ENCODE measurements at places on chromosomes 7 and 10.

GRCh38 chr10:5827841-5828240, 14.6 kb upstream of the GDI2 start:
- no peak for DNase-seq

DNA sequence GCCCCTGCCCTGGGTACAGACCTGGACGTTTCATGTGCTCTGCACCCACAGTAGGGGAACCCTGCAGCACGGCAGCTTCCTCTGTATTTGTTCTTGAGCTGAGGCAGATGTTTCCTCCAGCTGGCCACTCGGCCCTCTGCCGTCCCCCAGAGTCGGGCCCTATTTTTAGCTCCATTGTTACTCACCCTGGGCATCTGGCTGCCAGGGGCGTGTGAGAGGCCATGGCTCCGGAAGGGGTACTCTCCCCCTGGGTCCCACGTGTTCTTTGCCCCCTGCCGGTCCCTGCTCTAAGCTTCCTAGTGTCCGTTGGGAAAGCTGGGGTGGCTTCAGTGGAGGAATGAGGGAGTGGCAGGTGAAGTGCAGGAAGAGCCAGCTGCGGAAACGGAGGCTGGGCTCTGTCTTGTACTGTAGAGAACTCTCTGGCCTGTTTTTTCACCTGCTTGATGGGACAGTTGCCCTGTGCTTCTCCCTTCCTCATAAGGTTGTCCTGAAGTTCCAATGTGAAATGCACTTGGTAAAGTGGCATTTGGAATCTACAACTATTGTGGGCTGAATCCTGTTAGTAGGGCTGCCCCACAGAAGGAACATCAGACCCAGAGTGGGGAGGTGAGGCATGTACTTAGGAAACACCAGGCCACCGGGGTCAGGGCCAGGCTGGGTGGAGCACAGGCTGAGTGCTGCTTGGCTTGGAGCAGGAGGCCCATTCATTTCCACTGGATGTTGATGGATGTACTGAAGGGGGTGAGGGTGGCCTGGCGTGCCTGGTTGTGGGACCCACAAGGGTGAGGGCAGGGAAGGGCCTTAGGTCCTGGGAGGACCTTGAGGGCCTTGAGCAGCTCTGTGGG, 30.6 kb downstream of the PALD1 start:
- no peak for DNase-seq

GRCh38 chr10:30854656-30855055, 177.0 kb downstream of the ZNF438 start:
- DNase-seq, result no peak

GRCh38 chr10:50981385-50981784, 92.9 kb upstream of the PRKG1 start:
- no peak for DNase-seq

DNA sequence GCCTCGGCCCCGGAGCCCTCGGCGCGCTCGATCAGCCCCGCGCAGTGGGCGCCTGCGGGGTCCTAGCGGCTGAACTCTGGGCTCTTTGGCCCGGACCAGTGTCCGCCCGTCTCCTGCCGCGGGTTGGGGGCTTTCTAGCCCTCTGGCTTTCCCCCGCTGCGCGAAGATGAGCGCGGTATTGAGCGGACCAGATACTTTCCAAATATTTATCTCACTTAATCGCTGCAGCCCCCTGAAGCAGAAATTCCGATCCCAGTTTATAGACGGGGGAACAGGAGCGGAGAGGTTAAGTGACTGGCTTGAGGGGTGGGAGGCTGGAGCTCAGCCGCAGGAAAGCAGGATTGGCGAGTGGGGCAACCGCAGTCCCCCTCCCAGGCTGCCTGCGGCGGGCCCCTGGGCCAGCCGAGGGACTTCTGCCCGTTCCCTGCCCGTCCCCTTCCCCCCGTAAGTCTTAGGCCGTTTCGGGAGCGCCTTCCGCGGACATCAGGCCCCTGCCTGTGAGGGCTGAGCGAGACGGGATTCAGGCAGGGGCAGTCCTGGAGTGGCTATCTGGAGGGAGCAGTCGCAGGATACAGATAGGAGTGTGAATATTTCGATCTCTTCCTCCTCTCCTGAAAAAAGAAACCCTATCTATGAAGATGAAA, 565 bp downstream of the STRIP2 start:
- DNase-seq, result no peak

- no peak for DNase-seq
Observed at GRCh38 chr7:33872870-33873269, 32.5 kb upstream of the BMPER start.

GRCh38 chr10:96708456-96708855, 11.9 kb downstream of the PIK3AP1 start:
- no peak for DNase-seq

- no peak for DNase-seq
Observed at GRCh38 chr7:150531704-150532103, 17.0 kb downstream of the GIMAP7 start.

DNA sequence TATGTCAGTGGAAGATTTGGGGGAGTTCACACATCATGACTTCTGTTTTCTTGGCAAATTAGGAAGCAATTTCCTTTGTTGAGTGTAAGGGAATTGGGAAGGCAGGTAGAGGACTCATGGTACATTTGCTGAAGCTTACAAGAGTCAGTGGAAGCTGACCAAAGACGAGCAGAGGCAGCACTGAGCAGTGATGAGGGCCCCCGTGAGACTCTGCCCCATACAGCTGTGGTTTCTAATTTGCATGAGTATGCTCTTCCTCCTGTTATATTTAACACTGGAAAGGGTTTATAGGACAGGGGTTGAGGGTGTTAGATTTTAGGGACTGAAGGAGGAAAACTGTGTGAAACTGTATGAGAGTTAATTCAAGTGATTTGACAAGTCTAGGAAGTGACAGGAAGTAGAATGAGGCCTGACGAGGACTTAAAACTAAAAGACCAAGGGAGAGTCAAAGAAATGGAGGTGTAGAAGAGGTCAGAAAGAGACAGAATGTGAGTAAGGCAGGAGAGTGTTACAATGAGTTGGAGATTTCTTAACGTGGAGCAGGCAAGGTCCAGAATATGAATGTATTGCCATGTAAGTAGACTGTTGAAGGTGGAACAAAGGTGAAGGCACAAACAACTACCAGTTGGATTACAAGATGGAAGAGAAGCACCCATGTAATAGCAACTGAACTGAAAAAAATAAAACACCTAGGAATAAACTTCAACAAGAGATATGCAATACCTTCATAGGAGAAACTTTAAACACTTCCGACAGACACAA, 23.5 kb upstream of the MRPS17 start:
- no peak for DNase-seq

DNA sequence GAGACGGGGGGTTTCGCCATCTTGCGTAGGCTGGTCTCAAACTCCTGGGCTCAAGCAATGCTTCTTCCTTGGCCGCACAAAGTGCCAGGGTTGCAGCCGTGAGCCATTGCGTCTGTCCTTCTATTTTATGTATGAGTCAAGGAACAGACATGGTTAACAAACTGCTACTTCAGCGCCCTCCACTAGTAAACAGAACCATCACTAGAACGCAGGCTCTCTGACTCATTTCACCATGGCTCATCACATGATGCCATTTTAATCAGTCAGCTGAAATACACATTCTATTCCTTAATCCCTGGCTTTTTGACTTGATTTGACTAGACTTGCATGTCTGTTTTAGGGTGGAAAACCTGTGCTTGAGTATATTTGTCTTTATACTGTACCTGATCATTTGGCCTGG, 41.3 kb downstream of the CELF2 start:
- no peak for DNase-seq

- DNase-seq, result no peak
Observed at GRCh38 chr7:46390042-46390441, 469.0 kb upstream of the IGFBP3 start.

- DNase-seq, result no peak
Observed at GRCh38 chr10:122492006-122492405, 30.7 kb downstream of the HTRA1 start.

GRCh38 chr10:22536620-22537019, 177.8 kb downstream of the PIP4K2A start:
- no peak for DNase-seq

GRCh38 chr10:11404901-11405300, 206.5 kb downstream of the USP6NL start:
- DNase-seq, result no peak

DNA sequence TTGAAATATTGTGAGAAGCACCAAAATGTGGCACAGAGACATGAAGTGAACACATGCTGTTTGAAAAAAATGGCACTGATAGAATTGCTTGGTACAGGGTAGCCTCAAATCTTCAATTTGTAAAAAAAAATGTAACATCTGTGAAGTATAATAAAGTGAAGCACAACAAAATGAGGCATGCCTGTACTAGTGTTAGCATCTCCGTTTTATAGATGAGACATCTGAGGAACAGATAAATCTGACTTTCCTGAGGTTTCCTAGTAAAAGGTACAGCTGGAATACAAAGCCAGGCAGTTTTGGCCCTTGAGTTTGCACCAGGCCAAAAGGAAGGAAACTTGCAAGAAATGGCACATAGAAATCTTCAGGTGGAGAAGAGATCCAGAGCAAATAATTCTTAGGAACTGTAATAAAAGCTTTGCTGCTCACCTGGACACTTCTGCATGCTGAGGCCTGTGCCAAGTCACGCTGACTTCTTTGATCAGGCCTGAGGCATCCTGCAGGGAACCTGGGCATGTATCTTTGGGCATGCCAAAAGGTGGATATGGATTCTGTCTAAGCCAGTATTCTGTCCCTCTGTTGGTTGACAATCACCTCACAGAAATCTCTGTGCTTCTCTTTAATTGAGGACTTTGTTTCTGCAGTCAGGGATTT, 251.5 kb upstream of the PLPP4 start:
- no peak for DNase-seq

- no peak for DNase-seq
Observed at GRCh38 chr10:80266513-80266863, 23.0 kb downstream of the MAT1A start.

DNA sequence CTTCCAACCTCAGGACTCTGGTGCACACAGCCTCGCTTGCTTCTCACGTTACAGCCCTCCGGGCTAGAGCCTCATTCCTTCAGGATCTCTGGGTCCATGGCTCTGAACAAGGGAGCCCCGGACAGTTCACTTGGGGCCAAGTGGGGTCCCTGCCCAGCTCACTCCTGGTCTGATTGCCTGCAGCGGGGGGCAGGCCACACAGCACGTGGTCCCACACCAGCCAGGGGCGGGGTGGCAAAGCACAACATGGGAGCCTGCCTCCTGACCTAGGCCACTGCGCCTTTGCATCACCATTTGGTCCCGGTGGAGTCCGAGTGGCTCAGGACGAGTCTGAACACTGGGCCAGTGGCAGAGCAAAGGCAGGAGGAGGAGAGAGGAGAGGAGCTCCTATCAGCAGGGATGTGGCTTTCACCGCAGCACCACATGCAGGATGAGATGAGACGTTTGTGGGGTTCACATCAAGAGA, 13.4 kb upstream of the CRYGN start:
- no peak for DNase-seq

- DNase-seq, result no peak
Observed at GRCh38 chr7:108453320-108453719, 2.9 kb downstream of the NRCAM start.

DNA sequence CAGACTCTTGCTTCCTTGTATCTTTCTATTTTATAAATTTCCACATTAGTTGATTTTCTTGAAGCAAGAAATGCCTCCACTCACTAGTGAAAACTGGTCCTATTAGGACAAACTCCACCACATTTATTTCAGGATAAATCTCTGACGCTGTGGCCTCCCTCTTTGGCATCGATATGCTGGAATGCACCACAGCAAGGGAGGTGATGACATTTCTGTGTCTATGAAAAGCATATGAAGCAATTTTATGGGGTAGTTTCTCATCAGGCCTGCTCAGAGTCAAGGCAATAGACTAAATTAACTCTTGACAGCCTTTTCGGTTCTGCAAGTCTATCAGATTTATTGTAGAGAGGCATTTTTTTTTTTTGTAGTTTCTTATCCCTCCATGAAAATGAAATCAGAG, 304.4 kb downstream of the ZEB1 start:
- DNase-seq, result no peak

- DNase-seq, result no peak
Observed at GRCh38 chr7:94222516-94222915, 172.2 kb upstream of the COL1A2 start.

DNA sequence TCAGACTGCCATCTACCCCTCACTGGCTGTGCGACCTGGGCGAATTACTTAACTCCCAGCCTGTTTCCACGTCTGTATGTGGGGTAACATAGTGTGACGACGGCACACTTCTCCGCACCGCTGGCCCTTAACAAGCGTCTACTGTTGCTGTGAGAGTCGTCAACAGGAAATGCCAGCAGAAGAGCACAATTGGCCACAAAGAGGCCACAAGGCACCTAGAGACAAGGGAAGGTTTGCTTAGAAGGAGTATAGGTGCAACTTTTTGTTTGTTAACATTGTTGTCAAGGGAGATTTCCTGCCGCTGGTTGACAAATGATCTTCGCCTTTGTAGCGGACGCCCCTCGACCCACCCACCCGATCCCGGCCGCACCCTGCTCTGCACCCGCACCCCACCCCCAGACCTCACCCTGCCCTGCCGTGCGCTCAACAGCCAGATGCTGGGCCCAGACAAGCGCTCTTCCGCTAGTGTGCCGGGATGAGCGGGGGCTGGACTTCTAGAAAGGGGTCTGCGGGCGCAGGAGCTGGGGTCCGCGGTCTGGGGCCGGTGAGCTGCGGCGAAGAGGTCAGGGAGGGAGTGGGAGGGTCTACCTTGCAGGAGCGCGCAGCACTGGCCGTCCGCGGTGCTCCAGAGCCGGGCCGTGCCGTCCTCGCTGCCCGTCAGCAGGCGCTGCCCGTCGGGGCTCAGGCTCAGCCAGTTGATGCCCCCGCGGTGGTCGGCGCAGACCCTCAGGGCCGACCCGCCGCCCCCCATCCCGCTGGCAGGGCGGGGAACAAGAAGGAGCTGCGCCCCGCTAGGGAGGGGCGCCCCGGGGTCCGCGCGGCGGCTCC, 785 bp downstream of the WDR86 start:
- DNase-seq, result peak; percentile 18

DNA sequence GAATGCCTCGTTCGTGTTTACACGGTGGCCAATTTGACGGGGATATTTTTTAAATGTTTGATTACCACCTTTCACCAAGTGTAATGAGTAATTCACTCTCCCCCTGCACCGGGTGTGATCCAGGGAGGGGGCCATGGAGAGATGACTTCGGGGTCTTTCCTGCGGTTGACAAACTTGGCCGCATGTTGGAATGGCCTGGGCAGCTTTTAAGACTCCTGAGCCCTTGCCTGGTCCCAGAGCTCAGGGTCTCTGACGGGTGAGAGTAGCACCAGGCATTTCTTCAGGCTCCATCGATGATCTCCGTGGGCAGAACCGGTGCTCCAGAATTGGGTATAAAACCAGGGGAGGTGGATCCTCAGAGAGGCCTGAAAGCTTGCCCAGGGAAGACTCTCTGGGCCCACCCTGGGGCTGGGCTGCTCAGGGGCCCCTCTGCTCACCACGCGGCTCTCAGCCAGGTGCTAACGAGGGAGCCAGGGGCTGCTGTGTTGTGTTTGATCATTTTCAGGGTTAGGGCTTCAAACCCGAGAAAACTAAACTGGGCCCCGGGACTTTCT, 882 bp downstream of the ZNF282 start:
- no peak for DNase-seq
